ENCODE measurements at places on chromosomes 1 and 21.
A peak's percentile ranks its signal among the peaks of the same experiment; 100 is the strongest.

- DNase-seq, result no peak
These were observed 30.5 kb upstream of the POFUT2 start for GRCh38 chr21:45318146-45318555.

DNA sequence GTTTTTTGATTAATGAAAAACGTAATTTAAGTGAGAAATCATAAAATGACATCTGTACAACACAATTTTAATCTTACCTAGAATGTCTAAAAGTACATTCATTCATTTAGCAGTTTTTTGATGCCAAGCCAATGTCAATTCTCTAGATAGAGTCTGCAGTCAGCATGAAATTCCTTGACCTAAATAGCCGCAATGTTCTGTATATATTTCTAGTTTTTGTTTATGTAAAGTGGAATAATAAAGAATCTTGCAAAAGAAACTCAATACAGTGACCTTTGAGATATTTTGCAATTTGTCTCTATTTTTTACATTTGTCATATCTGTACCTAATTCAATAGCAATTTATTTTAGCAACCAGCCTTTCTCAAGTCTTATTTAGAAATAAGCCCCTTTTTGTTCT, 176.0 kb downstream of the ATP6V1G3 start:
- no peak for DNase-seq

DNA sequence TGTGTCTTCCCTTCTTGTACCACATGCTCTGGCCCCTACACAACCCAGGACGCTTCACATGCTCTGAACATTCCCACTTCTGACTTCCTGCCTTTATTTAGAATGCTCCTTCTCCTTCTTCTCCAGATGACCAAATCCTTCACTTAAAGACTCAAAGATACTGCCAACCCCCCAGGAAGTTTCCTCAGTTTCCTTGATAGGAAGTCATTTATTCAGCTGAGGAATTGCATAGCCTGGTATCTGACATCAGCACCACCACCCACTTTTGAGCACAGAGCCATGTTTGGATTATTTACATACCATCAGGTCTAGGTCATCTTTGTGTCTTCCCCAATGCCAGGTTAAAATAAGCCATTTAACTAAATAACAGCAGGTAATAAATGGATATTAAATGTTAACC, 42.4 kb downstream of the GFI1 start:
- no peak for DNase-seq

- no peak for DNase-seq
These were observed 45.1 kb downstream of the FASLG start for GRCh38 chr1:172704001-172704400.

- DNase-seq, result peak; percentile 67
These were observed 1.5 kb downstream of the ZNF684 start for GRCh38 chr1:40532844-40533424.

GRCh38 chr1:17561561-17561985, 22.1 kb downstream of the ARHGEF10L start:
- no peak for DNase-seq

- DNase-seq, result no peak
These were observed 14.2 kb downstream of the UCK2 start for GRCh38 chr1:165841582-165842017.

DNA sequence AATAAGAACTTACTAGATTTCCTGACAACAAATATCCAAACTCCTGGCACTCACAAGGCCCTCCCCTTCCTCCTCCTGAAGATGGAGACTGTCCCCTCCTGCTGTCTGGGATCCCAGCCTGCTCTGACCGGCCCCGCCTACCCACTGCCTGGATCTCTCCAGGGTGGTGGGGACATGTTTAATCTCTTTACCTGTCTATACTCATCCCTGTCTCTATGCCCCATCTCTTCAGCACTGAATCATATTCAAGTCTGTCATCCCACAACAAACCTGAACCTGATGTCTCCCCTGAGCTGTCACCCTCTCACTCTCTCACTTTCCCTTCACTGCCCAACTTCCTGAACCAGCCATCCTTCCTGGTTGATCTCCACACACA, 22.1 kb downstream of the MATN1 start:
- no peak for DNase-seq

GRCh38 chr1:118028267-118028666, 98.7 kb downstream of the WDR3 start:
- DNase-seq, result no peak

GRCh38 chr1:10950316-10951172, 61.9 kb upstream of the TARDBP start:
- no peak for DNase-seq

DNA sequence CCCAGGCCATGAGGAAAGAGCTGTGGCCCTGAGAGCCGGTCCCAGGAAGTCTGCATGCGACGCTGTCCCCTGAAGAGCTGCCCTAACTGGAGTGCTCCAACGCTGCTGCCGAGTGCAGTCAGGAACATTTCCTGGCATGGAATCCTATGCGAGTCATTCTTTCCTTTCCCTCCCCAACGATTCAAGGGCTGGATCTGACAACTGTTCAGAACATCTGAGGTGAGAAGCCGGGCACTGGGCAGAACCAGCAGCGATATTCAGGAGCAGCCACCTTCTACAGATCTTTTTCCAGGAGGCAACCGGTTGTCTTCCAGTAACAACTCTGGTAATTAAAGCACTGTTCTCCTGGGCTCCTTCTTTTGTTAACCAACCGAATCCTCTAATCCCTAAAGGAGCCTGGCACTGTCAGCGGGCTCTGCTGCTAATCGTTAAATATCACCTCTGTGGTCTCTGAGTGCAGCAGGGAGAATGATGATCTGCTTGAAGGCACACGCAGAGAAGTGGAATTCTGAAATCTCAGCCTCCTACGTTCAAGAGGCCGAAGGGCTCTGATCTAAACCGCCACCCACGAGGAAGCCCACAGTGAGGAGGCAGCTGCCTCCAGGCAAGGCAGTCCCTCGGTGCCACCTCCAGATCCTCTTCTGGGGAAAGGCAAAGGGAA, 55.8 kb downstream of the SLC45A1 start:
- DNase-seq, result no peak

DNA sequence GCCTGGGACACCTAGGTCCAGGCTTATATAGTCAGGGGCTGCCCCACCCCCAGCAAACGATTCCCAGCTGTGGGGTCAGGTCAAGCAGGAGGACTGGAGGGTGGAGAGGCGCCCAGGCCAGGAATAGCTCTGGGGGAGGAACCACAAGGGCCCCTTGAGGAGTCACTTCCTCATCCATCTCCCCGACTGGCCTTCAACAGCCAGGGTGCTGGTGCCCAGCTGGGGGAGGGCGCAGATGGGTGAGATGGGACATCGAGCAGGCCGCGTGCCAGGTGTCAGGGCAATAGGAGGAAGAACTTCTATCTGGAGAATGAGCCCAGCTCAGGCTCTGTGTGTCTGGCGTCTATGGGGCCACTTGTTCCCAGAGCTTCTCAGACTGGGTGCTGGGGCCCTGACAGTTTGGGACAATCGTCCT, 208 bp upstream of the MYBPH start:
- DNase-seq, result no peak

- no peak for DNase-seq
These were observed 5.9 kb downstream of the TARBP1 start for GRCh38 chr1:234473118-234473517.

- no peak for DNase-seq
These were observed 12.4 kb upstream of the STMN1 start for GRCh38 chr1:25918615-25919014.

GRCh38 chr1:20430355-20431175, 55.4 kb downstream of the CAMK2N1 start:
- DNase-seq, result no peak

DNA sequence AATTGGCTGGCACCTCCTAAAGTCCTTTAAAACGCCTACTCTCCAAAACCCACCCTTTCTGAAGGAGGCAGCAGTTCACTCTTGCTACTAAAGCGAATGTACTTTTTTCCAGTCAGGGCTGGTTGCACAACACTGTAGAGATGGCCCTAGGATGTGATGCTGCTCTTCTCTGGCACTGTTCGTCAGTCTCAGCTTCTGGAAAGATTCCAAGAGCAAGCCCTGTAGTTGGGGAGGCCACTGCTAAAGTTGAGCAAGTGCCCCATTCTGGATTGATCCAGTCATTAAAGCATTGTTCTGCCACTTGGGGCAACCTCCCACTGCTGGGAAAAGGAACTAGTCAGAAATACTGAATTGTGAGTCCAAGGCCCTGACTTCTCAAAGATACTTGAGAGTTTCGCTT, 28.5 kb upstream of the KCNQ4 start:
- no peak for DNase-seq

DNA sequence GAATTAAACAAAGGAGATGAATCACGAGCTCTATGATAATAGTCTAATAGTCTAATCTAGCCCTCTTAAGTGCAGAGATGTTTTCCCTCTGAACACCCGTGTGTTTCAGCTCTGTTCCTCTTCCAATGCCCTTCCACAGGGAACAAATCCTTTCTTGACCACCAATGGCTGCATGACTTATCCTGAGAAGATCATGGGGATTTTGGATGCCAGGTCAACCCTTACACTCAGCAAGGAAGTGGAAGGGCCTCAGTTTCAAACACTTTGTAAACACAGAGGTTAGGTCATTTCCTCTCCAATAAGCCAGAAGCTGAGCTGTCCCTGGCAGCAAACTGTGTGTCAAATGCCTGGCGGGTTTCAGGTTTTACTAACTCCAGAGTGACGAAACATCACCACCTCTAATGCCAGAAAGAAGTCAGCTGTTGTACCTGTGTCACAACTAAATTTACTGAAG, 200.0 kb downstream of the GABPA start:
- DNase-seq, result peak; percentile 2
